ENCODE measurements at places on chromosomes 6 and 20.
A peak's percentile ranks its signal among the peaks of the same experiment; 100 is the strongest.

DNA sequence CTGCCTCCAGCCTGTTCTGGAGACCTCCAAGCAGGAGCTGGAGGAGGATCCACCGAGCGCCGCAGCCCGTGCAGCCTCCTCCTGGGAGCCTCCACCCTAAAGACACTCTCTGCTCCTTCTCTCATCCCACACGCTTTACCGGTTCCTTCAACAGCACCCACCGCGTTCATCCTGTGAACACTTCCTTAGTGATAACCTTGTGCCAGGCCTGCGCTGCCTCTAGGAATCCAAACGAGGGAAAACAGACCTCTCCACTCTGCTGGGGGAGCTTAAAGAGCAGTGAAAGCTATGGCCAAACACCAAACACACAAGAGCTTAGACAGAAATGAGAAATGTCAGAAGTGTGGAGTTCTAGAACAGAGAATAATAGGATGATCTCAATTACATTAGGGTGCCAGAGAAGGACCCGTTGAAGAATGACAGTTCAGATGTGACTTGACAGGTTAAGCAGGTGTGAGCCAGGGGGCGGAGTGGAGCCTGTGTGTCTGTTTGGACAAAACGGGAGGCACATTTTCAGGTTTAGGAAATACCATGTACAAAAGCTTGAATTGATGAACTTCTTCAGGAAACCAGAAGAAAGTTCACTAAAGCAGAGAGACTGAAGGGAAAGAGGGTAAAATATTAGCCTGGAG, 28.5 kb upstream of the HLA-DRB5 start:
- DNase-seq = no peak

DNA sequence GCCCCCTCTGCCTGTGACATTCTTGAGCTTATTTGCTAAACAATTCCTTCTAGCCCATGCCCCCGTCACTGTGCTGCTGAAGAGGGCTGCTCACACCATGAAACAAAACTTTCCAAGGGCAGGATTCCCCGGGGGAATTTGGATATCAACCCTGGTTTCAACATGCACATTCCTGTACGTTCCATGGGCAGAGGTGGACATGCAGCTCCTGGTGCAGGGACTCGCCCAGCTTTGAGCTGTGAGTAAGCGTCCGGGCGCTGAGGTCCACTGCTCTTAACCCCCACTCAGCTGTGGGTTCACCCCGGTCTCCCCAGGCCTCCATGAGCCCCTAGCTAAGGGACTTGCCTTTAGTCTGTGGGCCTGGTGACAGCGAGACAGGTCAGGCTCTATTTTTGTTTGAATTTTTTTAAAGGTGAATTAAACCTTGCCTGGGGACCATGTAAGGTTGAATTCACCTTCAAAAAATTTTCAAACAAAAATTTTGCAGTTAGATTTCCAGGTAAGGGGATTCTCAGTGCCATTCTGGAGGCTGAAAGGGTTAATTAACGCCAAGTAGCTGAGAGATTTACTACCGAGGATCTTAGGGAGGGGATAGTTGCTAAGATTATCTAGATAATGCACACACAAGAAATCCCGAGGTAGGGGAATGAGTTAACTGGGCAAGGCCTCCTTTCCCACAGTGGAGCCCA, 70.3 kb upstream of the SLC22A23 start:
- no peak for DNase-seq

DNA sequence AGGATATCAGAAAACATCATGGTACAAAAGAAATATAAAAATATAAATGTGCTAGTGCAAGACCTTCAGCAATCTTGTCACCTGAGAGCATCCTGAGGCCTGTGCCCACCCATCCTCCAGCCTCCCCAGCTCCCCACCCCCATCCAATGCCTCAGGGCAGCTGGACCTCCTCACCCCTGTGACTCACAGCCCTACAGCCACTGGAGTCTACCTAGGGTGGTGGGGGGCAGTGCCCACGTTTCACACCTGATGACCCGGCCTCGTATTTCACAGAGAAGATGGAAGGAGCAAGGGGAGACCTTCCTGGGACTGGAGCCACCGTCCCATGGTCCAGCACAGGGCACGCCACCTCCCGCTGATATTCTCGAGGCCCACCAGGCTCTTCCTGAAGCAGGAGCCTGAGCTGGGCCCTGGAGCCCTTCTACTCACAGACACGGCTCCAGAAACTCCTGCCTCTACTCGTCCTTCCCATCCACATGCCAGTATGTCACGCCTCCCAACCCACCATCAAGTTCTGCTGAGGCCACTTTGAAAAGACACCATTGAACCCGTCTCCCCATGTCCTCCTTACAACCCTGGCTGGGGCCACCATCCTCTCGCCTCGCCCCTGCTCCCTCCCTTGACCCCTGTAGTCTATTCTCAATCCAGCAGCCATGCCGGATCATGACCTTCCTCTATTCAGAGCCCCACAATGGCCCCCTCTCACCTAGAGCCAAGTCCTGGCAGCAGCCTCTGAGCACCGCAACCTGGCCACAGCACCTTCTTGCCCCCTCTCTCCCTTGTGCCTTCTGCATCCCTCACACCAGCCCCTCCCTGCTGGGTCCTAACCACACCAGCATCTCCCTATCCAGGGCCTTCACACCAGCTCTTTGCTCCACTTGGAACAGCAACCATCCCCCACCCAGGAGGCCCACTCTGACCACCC, 13.3 kb downstream of the APMAP start:
- no peak for DNase-seq

- DNase-seq = no peak
Observed at GRCh38 chr6:10305790-10306415, 109.0 kb downstream of the TFAP2A start.

GRCh38 chr6:31438222-31438621, 34.8 kb downstream of the MICA start:
- DNase-seq = no peak

DNA sequence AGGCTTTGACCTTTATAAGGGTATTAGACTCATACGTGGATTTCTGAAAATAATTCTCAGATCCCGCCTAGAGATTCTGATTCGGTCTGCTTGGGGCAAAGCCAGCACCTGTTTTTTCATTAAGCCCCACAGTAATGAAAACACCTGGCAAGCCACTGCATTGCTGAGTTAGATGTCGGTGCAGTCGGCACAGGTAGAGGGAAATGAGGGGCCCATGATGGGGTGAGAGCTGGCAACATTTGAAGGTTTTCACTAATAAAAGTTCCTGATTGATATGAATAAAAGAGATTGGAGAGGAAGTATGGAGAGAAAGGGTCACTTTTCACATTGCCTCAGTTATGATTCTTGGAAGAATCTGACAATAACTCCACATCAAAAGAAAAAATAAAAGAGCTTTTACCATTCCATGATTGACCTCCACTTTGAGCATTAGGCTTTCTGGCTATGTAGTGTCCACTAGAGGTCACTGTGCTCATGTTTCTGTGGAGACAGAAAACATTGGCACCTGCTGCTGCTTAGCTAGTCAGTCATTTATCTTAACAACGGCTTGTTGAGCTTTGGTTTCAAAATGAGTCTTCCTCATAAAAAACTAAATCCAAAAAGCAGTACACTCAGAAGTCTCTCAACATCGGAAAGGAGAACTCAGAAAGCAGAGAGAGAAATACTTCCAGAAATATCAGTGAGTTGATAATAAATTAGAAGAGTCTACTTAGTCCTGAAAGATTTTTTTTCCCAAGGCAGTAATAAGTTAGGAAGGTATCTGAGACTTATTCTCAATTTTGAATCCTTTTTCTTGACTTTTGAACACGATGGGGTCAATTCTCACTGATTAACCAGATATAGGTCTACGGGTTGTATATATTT, 53.3 kb upstream of the KLHL31 start:
- peak; percentile 83 for DNase-seq

DNA sequence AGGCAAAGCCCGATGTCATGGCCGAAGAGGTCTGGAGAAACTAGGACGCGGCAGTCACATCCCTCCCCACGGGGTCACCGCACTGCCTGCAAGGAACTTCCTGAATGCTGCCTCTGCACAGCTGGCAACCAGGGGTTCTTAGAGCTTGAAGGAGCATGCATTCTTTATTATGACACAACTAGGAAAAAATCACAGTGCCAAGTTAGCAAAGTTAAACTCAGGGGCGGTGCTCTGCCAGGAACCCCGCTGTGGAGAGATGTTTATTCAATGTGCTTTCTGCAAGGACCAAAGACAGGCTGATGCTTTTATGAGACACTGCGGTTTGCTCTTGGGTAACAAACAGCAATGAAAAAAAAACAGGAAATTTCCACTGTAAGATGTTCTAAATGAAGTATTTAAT, 287.3 kb upstream of the FOXQ1 start:
- no peak for DNase-seq

- DNase-seq = no peak
Observed at GRCh38 chr6:113482771-113483170, 374.4 kb upstream of the MARCKS start.

GRCh38 chr6:24245275-24245674, 112.6 kb downstream of the DCDC2 start:
- DNase-seq = no peak

- no peak for DNase-seq
Observed at GRCh38 chr6:26570027-26570809, 26.5 kb upstream of the ABT1 start.

DNA sequence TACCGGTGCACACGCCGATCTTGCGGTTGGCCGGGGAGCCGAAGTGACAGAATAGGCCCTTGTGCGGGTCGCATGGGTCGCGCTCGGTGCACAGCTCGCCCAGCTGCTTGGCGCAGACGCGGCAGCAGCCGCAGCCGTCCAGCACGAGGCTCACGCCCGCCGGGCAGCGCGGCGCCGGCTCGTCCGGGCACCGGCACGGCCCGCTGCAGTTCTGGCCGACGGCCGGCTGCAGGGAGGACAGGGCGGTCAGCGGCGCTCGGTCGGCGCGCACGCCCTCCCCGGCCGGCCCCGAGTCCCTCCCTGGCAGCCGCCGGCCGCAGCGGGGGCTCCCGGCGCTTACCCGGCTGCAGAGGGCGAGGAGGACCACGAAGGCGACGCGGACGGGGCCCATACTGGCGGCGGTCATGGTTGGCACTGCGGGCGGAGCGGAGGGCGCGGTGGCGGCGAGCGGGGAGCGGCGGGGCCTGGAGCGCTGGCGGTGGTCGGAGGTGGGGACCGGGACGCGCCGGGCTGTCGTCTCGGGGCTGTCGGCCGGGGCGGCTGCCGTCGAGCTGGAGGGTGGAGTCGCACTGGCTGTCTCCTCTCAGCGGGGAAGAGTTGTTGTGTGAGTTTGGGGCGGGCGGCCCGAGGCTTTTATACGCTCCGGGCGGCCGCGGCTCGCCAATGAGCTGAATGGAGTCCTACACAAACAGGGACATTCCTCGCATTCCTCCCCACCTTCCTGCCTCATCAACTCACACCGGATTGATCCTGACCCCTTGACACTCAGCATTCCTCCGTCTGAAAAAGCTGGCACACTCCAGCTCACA, at the start of gene CCN2:
CCN2 (minus strand) TSS at position 606 of the 809 bp plus-strand sequence; CDS start at position 406, 200 bp downstream.
- peak; percentile 34 for DNase-seq

GRCh38 chr6:34246563-34247391, 2.0 kb downstream of the SMIM29 start:
- DNase-seq = peak; percentile 41

GRCh38 chr6:124986164-124986563, 23.9 kb downstream of the RNF217 start:
- DNase-seq = no peak
